CD4-positive, alpha-beta T cell treated with Interleukin-6 at 100 ng/mL for 8 hours (primary cell): ENCODE measurements at places on chromosomes 1 and 21.

GRCh38 chr1:162373541-162374260 is 3.0 kb downstream of the SPATA46 start:
- DNase-seq: no peak

GRCh38 chr1:6142734-6143133 is 37.4 kb downstream of the CHD5 start:
- no peak for DNase-seq

DNA sequence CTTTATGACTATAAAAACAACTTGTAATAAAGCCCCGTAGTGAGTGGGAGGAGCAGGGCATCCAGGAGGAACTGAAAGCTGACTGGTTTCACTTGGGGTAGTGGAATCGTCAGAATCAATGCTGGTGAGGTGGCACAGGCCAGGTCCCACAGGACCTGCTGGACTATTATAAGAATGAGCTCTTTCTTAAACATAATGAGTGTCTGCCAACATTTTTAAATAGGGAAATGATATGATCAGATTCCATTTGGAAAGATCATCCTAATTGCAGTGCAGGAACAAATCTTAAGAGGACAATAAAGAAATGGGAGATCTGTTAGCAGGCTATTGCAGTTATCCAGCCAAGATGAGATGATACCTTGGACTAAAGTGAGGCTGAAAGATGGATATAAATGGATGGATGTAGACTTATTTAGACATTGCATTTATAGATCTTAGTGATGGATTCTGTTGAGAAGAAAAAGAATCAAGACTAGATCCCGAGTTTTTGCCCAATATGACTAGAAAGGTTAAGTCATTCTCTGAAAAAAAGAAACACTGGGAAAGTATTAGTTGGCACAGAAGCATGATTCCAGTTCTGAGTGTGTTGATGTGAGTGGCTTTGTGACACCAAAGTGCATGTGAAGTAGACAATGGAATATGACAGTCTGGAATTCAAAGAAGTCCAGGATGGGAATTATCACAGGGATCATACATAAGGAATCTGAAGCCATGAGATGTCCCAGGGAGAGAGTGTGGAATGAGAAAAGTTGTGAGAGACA is 153.3 kb upstream of the SGIP1 start:
- no peak for DNase-seq

DNA sequence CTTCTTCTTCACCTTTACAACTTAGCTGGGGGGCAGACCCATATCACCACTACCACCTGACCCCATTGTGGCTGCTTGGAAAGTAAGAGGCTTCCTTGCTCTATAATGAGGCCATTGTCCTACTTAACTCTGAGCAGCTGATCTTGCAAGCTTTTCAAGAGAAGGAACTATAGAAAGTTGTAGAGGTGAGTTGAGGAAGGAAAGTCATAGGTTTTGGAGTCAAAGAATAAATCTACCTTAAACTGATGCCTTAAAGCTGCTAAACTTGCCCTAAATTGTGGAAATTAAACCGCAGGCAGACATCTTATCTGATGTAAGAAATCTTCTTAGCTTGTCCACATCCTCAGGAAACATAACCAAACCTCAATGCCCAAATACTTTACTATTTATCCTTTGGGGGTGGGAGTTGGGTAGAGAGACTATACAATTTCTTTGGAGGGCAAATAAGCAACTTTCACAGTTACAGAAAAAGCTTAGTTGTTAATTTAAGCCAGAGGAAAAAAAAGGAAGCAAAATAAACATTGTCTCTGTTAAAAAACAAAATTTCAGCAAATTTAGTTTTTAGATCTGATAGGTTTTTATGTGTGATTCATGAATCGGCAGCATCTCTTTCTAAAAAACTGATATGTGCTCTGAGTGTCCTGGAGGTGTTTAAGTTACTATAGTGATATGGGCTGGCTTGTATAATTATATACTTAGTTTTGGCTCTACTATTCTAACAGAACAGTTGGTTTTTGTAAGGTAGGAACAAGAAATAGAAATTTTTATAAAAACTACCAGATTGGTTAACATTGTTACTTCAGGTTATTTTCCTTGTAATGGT is 4.7 kb downstream of the IL23R start:
- peak; percentile 53 for DNase-seq

GRCh38 chr1:33637846-33638440 is 165.5 kb downstream of the ZSCAN20 start:
- no peak for DNase-seq

- no peak for DNase-seq
These were observed 9.9 kb upstream of the COA7 start for GRCh38 chr1:52707927-52708655.
